ENCODE measurements at places on chromosomes 12 and 14.
A peak's percentile ranks its signal among the peaks of the same experiment; 100 is the strongest.

- DNase-seq: no peak
Measured at GRCh38 chr12:7090222-7090998, 1.8 kb downstream of the C1R start.

DNA sequence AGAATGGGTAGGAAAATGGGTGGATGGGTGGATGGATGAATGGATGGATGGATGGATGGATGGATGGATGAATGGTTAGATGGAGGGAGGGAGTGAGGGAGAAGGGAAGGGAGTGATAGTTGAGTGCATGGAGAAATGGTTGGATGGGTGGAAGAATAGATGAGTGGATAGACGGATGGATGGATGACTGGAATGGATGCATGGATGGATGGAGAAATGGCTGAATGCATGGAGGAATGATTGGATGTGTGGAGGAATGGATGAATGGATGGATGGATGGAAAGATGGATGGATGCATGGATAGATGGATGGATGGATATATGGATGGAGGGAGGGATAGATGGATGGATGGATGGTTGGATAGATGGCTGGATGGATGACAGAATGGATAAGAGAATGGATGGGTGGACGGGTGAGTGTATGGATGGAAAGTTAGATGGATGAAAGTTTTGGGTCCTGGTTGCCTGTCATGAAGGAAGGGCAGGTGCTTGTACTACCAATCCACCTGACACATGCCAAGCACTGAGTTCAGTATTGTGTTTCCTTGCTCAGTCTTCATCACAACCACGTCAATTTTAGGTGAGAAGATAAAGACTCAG, 286.5 kb upstream of the RTL1 start:
- DNase-seq: no peak

DNA sequence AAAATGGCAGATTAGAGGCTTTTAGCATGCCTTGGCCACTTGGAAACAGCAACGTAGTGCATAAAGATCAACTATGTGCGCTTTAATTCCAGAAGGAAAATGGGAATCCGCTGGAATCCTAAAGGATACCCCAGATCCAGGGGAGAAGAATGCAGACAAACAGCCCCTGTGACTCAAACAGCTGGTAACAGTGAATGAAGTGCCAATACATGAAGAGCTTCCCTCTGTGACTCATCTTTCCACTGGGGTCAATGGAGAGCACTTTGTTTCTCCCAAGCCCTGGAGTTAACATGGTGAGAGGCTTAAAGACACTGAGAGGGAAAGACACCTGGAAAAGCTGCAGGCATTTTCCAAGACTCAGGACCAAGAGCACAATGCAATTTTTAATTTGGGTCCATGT, 263.1 kb downstream of the CEP128 start:
- DNase-seq: no peak

GRCh38 chr12:68967046-68967445, 34.1 kb upstream of the CPM start:
- DNase-seq: no peak

GRCh38 chr14:73477618-73478266, 13.0 kb upstream of the RIOX1 start:
- DNase-seq: no peak

DNA sequence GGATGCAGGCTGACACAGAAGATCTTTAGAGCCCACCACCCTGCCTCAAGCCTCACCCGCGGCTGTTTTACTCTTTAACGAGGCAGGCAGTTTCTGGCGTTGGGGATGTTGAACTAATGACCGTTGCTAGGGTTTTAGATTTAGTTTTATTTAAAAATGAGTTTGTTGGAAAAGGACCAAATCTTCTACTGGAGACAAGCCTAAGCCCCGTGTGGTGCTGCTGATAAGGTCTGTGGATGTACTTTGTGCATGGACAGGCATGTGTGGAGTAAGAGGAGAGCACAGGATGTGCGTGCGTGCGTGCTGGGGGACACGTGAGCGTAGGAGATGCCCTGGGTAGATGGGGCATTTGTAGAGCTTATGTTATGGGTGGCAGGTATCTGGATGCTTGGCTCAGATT, 5.7 kb downstream of the NTF3 start:
- no peak for DNase-seq

DNA sequence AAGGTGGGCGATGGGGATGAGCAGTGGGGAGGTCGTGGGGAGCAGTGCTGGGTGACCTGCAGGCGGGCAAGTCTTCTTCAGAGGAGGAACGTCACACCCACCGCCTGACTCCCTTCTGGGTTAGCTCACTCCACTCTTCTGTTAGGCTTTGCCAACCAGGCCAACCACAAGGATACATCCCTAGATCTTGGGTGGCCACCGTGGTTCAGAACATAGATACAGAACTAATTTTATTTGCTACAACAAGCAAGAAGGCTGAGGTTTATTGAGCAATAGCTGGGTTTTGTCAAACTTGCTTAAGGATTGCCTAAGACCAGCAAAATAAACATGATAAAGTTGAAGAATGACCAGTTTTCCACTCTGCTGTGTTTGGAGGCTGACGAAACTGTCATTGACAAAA, 109.4 kb downstream of the DACT1 start:
- DNase-seq: no peak

DNA sequence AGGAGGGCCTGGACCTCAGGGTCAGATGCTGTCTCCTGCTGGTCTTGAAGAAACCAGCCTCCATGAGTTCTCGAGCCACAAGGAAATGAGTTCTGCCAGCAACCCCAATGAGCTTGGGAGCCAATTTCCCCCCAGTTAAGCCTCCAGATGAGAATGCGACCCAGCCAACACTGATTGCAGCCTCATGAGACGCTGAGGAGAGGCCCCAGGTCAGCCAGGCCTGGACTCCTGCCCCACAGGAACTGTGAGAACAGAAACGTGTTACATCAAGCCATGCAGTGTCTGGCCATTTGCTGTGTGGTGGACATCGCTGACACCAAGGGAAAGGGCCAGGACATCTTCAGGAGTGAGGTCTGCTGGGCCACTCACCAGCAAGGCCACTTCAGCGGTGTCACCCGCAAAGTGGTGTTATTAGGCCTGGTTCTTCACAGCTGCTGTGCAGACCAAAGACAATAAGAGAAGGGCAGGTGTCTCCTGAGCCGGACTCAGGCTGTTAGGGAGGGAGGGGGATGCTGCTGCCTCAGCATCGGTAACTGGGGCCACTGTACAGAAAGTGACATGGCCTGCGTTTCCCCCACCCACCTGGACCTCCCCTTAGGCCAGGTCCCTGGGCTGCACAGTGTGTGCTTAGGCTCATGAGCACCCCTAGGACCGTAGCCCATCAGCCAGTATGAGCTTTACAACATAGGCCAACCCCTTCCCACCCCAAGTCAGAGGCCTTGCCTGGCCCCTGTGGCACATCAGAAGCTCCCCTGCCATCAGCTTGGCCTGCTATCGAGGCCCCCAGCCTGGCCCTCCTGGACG, 272.4 kb upstream of the RTL1 start:
- no peak for DNase-seq

DNA sequence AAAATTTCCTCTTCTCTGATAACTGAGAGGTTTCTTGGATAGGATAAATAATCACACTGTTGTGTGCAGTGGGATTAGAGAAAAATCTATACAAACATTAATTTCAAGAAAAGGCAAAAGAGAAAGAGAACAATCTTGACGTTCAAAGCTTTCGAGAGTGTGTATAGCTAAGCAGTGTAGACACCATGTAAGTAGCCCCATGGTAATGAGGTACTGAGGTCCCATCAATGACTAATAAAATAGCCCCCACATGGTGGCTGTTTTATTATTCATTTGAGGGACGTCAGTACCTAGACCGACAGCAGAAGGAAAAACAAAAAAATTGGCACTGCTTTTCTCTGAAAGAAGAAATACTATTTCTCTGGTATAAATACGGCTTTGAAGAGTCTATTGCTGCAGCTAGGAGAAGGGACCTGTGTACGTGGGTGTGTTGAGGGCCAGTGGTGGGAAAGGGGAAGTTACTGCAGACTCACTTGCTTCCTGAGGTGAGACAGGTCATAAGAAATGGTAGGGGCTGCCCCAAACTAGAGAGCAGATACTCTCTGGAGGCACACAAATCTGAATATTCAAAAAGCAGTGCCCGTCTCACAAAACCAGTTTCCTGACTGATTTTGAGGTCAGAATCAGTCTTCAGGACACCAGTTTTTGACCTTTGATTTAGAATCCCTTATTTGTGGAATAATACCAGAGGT, 339.8 kb downstream of the EMP1 start:
- no peak for DNase-seq

GRCh38 chr12:110344657-110345056, 58.9 kb downstream of the ANAPC7 start:
- DNase-seq: no peak

- DNase-seq: peak; percentile 38
Measured at GRCh38 chr14:88013750-88014349, 8.9 kb downstream of the GPR65 start.

DNA sequence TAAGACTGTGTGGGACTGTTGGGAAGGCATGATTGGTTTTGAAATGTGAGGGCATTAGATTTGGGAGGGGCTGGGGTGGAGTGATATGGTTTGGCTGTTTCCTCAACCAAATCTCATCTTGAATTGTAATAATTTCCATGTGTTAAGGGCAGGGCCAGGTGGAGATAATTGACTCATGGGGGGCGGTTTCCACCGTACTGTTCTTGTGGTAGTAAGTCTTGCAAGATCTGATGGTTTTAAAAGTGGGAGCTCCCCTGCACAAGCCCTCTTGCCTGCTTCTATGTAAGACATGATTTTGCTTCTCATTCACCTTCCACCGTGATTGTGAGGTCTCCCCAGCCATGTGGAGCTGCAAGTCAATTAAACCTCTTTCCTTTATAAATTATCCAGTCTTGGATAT, 76.6 kb upstream of the PPFIA2 start:
- no peak for DNase-seq

GRCh38 chr12:52349196-52349595, 18.1 kb downstream of the KRT85 start:
- DNase-seq: no peak

DNA sequence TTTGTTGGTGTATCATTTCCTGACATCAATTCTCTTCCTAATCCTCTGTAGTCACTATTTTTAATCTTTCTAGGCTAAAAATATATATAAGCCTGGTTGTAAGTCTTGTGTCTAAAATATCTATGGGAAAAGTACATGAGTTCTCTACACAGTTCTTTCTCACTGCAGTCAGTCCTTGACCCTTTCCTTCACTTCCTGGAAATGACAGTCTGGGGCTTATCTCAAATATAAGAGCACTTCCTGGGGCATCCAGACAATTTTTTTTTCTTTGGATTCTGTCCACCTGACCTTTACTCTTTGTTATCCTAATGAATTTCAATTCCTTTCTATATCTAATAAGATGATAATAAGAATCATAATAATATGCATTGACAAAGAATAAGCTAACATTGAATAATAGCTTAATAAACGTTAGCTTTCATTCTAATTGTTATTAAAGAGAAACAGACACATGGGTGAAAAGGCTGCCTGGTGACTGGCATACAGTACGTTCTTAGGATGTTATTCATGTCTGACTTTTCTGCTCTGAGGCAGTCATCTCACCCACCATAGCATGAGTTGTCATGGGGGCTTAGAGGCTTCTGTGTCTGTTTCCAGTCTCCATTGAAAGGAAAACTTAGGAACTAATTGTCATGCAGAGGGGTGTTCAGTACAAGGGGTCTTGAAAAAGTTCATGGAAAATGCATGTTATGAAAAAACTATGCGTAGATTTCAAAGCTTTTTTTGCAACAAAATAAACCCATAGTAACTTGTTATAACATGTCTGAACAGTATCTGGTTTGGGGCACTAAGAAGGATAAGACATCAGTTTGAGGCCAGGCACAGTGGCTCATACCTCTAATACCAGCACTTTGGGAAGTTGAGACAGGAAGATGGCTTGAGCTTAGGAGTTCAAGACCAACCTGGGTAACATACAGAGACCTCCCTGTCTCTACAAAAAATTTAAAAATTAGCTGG, 66.2 kb upstream of the DNM1L start:
- DNase-seq: no peak

- DNase-seq: peak; percentile 39
Measured at GRCh38 chr14:75427482-75428229, at the start of gene JDP2. JDP2 (plus strand) TSS chr14:75428022; CDS start chr14:75437921, 9,899 bp downstream.

- DNase-seq: no peak
Measured at GRCh38 chr12:29050503-29050902, 98.6 kb upstream of the FAR2 start.

GRCh38 chr12:75874441-75874840, 157.1 kb downstream of the PHLDA1 start:
- DNase-seq: no peak

GRCh38 chr14:59037620-59038019, 150.8 kb upstream of the DAAM1 start:
- no peak for DNase-seq

DNA sequence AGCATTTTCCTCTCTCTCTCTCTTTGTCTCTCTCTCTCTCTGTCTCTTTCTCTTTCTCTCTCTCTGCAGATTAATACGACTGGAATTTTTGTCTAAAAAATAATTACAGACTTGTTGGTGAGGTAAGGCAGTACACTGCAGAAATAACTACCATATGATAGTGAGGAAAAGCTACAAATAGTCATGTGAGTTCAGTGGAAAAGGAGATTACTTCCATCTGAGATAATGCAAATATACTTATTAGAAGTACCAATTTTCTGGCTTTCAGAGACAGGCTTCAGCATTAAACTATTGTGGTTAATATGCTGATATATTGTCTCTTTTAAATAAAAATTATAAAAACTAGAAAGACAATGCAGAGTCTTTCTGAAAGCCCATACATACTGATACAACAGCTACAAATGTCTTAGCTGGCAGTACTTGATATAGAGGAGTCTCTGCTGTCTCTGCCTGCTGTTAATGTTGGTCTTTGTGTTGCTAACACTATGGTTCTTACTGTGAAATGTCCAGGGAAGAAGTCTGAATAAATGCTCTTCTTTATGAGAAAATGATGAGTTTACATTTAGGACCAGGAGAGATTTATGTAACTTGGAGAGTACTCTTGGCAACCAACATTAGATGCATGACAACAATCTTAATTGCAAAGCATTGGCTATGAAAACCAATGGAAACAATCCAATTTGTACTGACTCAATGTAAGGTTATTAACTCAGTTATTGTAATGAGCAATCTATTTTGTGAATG, 167.0 kb downstream of the LRFN5 start:
- no peak for DNase-seq

GRCh38 chr12:13537623-13538022, 341.1 kb downstream of the EMP1 start:
- no peak for DNase-seq

- no peak for DNase-seq
Measured at GRCh38 chr14:55701638-55702037, 121.6 kb downstream of the KTN1 start.

DNA sequence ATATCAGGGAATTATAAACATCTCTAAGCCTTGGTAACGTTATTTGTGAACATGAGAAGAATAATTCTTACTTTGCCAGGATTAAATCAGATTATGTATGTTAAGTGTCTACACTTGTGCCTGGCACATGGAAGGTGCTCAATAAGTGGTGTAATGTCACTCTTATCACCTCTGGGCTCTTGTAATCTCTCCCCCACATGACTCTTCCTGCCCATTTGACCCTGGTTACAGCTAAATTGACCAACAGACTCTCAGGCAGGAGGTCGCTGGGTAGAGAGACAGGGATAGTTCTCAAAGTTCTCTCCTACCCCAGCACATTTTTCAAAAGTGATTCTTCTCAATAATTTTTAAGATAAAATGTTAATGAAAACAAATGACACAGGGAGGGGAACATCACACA, 137.8 kb upstream of the FRMD6 start:
- no peak for DNase-seq
